ENCODE measurements at places on chromosomes 16 and 17.

GRCh38 chr16:85461022-85461813, 151.9 kb upstream of the GSE1 start:
- DNase-seq = no peak

- DNase-seq = no peak
These were observed 11.6 kb downstream of the TRPV2 start for GRCh38 chr17:16427020-16427419.

DNA sequence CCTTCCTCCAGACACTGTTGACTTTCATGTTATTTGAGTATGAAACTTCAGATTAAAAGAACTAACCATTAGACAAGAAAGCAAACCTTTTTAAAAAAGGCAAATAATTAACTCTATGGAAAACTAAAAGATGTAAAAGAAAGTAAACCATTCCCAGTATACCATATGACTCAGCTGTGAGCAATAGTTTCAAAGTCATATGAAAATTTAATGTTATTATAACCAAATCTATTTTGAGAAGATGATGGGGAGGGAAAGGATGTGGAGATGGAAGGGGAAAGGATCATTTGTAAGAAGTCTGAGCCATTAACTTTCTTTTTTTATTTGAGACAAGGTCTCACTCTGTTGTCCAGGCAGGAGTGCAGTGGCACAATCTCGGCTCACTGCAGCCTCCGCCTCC, 131.8 kb downstream of the IRX5 start:
- no peak for DNase-seq

- no peak for DNase-seq
These were observed 23.1 kb downstream of the RAB11FIP4 start for GRCh38 chr17:31414550-31414918.

GRCh38 chr17:17472333-17472920, 4.4 kb upstream of the MED9 start:
- DNase-seq = no peak

GRCh38 chr16:68342620-68343019, 31.8 kb downstream of the PRMT7 start:
- no peak for DNase-seq

DNA sequence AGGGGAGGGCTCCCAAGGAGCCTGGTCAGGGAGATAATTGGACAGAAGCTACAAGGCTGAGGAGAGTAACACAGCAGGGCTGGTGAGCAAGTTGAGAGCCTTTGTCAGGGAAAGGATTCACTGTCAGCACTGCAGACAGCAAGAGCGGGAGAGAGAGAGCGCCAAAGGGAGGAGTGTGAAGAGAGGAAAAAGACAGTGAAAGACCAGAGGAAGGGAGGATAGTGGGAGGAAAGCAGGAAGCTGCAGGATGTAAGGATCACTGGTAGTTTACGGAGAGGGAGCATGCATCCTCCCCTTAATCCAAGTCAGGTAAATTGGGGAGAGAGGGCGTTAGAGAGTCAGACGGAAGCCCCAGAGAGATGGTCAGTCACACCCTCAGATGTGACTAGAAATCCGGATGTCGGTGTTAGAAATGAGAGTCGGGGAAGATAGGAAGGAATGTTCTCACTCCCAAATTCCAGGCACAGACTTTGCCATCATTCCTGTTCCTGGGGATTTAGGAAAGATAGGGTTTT, 13.8 kb upstream of the SPOP start:
- no peak for DNase-seq

DNA sequence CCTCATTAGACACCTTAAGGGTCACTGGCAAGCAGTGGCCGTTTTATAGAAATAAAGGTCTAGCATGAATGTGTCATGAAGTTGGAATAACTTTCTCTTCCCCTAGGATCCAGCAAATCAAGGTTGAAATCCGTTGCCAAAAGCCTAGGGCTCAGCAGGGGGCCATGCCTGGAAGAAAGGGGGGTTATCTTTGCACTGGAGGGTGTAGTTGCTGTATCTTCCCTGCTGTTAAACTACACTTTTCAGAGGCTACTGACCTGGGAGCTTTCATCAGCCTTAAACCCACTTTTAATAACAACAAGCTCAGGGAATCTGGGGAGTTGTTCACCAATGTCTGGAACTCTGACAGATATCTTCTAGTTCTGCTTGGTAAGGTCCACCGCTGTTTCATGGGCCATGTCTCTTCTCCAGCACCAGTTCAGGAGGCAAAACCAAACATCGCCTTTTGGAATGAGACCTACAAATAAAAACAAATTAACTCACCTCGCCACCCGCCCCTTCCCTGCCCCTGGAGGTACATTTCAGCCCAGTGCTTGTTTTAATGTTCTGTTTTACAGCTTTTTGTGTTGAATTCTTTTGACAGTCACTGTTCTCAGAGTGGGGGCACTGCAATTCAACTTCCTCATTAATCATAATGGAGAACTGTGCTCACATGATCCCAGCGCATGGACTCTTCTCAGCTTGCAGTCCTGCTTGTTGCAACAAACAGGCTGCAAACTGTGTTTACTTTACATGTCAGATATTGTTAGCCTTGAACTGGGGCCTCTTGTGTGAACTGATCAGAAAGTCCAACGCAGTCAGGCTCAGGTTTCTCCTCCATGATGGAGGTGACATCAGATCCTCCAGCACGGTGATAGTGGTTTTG, 508.7 kb downstream of the KCNJ2 start:
- DNase-seq = no peak

GRCh38 chr17:6366221-6366666, 68.7 kb downstream of the AIPL1 start:
- no peak for DNase-seq

DNA sequence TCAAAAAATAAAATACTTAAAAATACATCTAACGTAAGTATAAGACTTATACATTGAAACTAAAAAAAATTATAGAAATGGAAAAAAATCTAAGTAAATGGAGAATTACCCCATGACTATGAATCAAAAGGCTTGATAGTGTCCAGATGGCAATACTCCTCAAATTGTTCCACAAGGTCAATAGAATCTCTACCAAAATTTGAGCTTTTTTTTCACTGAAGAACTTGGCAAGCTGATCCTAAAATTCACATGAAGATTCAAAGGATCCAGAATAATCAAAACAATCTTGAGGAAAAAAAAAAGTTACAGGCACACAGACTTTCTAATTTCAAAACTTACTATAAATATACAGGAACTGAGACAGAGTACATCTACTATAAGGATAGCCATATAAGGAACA, 448.4 kb upstream of the CDH11 start:
- no peak for DNase-seq

GRCh38 chr16:88358023-88358420, 24.7 kb upstream of the ZNF469 start:
- DNase-seq = no peak

Data from T-helper 22 cell (primary cell).